ENCODE measurements at places on chromosomes 4 and X. TPM values are rescaled to one million over a fixed set of nuclear protein-coding genes. Genes with fewer than 3 reads are reported as not detected.

The CFAP47 gene
- total RNA-seq, result not detected

The ASMT gene
- not detected for total RNA-seq

The ASIC5 gene
- total RNA-seq, result not detected

The RBMXL3 gene
- not detected for total RNA-seq

The PCDH7 gene
- 3.1 TPM for total RNA-seq

The RPA4 gene
- total RNA-seq, result 2.3 TPM

The GPR119 gene
- total RNA-seq, result not detected

The SYTL5 gene
- not detected for total RNA-seq

The MTM1 gene
- total RNA-seq, result 8.6 TPM

The ADH7 gene
- not detected for total RNA-seq

The SHOX gene
- not detected for total RNA-seq

The BEX2 gene
- total RNA-seq, result 1.3 TPM

The NXF3 gene
- total RNA-seq, result not detected

The TKTL2 gene
- not detected for total RNA-seq

The DDX53 gene
- not detected for total RNA-seq

The HHIP gene
- total RNA-seq, result 143 TPM

The TIGD4 gene
- 0.19 TPM for total RNA-seq

The COL25A1 gene
- 1.7 TPM for total RNA-seq

The FAM114A1 gene
- total RNA-seq, result 122 TPM

The SLC10A4 gene
- not detected for total RNA-seq

The UCP1 gene
- total RNA-seq, result not detected

The IGFBP7 gene
- total RNA-seq, result 2,270 TPM

The LINC00632 gene
- total RNA-seq, result 7.2 TPM

The SAGE1 gene
- not detected for total RNA-seq

The P2RY10 gene
- total RNA-seq, result not detected

The TNMD gene
- total RNA-seq, result not detected

The ATOH1 gene
- total RNA-seq, result not detected

The HTT-AS gene
- total RNA-seq, result not detected

All from glomerular endothelial cell (primary cell).